ENCODE measurements at places on chromosomes 3 and 15. TPM values are rescaled to one million over a fixed set of nuclear protein-coding genes. Genes with fewer than 3 reads are reported as not detected.
A peak's percentile ranks its signal among the peaks of the same experiment; 100 is the strongest.

- no peak for DNase-seq
Measured at GRCh38 chr3:152713989-152714388, 120.9 kb upstream of the P2RY1 start.

DNA sequence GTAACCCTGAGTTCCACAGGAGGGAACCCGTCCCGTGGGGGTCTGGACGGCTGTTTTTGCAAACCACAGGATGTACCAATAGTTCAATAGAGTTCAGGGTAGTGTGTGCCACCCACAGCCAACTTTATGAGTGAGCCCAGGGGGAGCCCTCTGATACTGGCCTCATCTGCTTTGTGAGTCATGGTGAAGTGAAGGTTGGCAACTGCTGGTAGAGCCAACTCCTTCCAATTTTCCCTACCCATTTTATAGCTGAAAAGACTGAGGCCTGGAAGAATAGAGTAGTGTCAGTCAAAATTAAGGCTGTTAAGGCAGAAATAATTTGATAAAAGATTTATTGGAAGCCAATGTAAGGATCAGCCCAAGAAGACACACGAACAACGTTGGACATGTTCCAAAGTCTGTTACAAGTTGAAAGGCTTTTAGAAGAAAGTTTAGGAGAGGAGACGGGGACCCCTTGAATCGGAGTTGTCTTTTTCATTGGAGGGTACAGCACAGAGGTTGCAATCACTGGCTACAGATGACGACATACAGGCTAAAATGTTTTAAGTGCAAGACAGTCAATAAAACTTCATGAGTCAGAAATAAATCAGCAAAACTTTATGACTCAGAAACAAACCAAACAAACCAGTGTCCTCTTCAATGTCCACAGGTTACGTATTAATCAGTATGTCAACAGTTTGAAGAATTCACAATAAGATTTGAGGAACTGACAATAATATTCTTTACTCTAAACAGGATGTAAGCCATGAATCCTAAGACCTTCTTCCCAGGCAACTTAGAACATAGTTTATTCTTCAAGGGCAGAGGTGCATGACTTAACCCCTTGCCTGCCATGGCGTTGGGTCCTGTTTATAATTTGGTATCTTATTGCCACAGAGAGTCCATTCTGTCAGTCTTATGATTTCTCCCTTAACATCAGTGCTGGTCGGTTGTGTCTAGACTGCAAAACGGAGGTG lies 62.9 kb upstream of the NR2E3 start:
- no peak for DNase-seq

DNA sequence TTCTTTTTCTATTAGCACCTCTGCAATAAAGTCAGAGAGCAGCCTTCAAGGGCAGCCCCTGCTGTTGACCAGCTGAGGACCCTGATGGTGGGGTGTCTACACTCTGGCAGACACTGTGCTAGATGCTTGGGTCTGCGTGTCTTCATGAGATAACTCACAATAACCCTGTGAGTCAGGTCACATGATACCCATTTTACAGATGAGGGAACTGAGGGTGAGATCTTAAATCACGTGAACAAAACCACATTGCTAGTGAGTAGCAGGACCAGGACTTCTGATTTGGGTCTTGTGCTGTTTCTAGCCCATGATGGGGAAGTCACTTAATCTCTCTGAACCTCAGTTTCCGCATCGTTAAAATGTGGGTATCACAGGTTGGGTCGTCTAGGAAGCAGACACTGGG lies 118.5 kb upstream of the LIPC start:
- no peak for DNase-seq

DNA sequence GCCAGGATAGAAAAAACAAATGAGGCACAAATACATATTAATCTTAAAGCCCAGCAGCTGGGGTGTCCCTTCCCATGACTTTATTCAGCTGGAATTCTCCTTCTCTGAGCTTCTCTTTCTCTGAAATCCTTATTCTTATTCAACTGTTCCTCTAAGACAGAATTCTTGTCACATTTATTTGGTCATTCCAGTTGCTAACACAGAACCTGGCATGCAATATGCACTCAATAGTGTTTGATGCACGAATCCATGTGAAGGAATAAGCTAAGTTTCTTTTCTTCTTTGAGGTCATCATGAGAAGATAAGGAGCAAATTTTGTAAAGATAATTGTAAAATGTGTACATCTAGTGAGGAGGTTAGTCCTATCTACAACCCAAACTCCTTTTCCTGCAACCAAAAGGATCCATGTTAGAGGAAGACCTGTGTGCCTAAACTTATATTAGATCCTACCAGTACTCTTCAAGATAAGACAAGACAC lies 154.2 kb upstream of the KCNMB2 start:
- no peak for DNase-seq

DNA sequence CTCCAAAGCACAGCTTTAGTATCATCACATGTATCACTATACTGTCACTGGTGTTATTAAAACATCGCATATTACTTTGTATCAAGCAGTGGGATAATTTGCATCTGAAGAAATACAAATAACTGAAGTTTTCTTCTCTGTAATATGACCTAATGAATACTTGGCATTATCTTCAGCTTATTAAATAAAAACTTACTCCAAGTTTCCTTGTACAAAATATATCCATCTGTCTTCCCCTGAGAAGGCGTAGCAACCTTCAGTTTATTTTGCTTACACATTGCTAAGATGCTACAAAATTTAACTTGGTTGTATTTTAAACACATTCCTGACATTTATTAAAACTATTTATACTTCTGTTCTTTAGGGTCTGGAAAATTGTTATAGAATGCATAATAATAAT lies 13.7 kb downstream of the FGF7 start:
- no peak for DNase-seq

DNA sequence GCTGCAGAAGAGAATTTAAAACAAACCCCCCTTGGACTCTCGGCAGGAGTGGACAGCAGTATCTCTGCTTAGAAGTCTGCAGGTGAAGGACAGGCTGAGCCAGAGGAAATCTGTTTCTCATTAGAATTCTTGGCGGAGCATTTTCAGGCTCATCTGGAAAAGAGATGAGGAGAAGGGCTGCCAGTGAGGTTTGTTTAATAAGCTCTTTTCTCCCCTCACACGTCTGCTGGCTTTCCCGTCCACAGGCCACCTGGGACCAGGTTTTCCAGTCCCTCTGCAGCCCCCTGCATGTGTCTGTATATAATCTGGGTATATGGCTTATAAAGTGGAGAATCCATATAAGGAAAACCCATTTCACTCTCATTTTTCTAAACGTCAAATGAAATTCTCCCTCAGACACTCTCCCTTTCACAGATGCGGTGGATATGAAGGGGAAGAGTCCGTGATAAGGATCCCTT lies 155.4 kb upstream of the TPM1 start:
- no peak for DNase-seq

GRCh38 chr3:43879166-43879565 lies 188.4 kb downstream of the ABHD5 start:
- peak; percentile 82 for DNase-seq

DNA sequence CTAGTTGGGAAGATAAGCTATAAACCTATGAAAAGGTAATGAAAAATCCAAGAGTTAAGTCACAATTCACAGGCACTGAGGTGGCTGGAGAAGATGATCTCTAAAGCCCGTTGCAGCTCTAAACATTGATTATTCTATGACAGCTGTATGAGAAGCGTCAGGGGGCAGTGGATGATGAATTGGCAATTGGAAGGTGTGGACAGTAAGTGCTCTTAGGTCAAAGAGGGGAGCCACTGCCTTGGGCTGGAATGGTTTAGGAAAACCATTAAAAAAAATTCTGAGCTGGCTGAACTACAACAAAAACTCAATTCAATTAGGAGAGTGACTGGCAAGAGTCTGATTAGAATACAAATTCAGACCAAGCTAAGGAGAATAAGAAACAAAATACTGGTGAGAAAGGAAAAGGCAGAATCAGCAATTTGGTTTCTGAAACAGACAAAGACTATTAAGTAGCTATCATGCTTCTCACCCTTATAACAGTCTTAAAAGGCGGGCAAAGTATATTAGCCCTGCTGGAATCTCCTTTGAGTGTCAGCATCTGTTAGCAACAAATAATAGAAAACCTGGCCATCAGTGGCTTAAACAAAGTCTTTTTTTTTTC lies 8.8 kb upstream of the NMD3 start:
- no peak for DNase-seq

DNA sequence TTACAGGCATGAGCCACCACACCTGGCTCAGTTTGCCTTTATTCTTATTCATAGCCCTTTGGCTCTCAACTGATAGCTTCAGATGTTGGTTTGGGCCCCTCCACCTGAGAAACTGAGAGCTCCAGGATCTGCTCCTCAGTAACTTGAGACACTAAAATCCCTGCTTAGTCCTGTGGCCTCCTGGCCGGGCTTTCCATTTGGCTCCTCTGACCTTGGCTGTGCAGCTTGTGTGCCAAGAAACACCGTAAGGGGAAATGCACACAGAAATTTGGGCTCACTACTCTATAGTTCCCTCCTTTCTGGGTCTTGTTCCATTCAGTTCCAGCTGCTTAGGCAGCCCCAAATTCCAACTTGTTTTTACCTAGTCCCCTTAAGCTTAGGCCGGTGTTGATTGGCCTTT lies 24.9 kb downstream of the NIPA2 start:
- DNase-seq, result no peak

DNA sequence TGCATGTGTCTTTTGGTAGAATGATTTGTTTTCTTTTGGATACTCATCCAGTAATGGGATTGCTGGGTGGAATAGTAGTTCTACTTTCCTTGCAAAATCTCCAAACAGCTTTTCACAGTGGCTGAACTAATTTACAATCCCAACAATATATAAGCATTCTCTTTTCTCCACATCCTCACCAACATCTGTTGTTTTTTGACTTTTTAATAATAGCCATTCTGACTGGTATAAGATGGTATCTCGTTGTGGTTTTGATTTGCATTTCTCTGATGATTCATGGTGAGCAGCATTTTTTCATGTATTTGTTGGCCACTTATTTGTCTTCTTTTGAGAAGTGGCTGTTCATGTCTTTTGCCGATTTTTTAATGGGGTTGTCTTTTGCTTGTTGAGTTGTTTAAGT lies 55.8 kb downstream of the ST8SIA2 start:
- no peak for DNase-seq

- no peak for DNase-seq
Measured at GRCh38 chr3:31105011-31105410, 210.6 kb upstream of the GADL1 start.

DNA sequence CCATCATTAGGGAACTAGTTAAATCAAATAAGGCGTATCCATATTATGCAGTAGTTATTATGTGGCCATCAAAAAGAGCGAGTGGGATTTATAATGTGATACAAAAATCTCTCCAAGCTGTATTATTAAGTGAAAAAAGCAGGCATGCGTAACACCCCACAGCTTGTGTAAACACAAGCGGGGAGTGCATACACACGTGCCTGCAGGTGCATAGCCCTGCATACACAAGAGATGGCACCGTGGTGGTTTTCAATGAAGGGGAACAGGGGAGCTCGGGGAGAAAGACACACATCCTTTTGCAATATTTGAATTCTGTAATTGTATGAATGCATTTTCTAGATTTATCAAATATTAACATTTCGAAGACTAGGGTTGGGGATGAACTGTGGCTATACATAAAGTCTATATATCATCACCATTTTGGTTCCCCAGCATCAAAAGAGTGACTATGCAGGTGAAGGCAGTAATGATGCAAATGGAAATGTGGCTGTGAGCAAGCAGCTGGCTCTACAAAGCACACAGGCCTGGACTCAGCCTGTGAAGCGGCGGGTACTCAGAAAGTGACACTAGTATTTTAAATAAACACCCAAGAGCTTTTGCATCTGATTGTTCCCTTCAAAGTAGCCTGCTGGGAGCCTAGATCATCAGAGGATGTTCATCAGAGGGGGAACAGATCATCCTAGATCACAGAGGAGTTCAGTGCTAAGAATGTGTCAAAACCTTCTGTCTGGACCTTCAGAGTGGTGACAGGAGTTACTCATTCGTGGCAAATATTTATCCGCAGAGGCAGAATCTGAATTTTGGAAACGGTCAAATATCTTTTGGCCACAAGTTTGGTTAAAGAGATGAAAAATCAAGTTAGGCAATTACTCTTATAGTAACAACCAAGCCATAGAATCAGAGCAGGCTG lies 9.4 kb upstream of the KIF7 start:
- peak; percentile 64 for DNase-seq

DNA sequence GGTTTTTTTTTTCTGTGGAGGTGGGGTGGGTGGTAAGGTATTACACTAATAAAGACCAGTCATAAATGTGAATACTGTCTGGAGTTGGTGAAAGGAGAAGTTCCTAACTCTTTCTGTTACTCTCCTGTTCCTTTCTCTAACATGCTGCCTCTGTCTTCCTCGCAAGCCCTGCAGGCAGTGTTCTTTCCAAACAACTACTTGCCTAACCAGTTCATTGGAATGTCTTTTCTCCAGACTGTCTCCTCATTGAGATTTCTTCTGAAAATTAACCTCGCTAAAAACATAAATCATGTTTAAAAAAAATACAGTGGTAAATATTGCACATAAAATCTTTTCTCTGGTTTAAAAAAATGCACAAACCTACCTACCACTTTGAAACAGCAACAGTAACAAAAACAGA lies 135.2 kb downstream of the TP63 start:
- DNase-seq, result peak; percentile 34

DNA sequence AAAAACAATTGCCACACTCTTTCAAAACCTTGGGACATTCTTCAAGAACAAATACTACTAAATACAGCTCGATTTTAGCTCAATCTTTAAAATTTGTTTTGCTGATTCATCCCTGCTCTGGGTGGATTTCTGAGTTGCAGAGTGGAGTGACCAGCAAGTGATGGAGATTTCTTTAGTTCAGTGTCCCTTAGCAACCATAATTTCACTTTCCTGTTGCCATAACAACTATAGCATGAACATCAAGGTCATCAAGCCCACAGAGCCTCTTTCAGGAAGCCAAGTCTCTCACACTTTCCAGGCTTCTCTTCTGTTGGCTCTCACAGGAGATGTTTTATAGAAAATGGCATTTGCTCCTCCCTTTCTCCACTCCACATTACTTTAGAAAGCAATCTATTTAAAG lies 597.2 kb upstream of the ADAMTS9 start:
- DNase-seq, result no peak

- DNase-seq, result no peak
Measured at GRCh38 chr3:191358929-191359328, 28.6 kb upstream of the UTS2B start.

DNA sequence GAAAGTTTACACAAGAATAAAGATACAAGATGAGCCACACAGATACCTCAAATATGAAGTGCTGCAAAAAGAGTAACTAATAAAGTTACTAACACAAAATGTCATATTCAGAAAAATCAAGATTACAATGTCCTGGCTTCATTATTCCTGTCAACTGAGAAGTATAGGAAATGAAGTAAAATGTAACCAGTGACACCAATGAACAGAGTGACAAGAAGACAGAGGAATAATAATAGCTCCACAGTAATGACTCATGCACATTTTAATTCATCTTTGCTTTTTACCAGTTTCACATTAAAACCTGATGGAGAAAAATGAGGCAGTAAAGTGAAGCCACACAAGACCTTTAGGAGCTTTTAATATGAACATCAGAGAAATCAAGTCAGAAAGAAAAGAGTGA lies 214.1 kb downstream of the ZBBX start:
- DNase-seq, result no peak

GRCh38 chr3:152772674-152773225 lies 62.2 kb upstream of the P2RY1 start:
- DNase-seq, result no peak

Gene C15orf62
- total RNA-seq, result 0.22 TPM

Gene MOBP
- not detected for total RNA-seq

Gene PCYT1A
- 80.4 TPM for total RNA-seq

Gene NR1I2
- total RNA-seq, result not detected

Gene HRG
- not detected for total RNA-seq

Gene SLC27A2
- 8.9 TPM for total RNA-seq

All from thyroid gland (tissue), 4 donors.